Breast epithelium (tissue), 4 donors: ENCODE measurements at places on chromosomes 5 and 9.

GRCh38 chr5:11300736-11301135 is 539.7 kb upstream of the DAP start:
- DNase-seq: no peak

GRCh38 chr9:18404434-18405029 is 69.4 kb upstream of the ADAMTSL1 start:
- no peak for DNase-seq

- no peak for DNase-seq
Measured at GRCh38 chr5:92890841-92891244, 690.2 kb downstream of the NR2F1-AS1 start.

- DNase-seq: no peak
Measured at GRCh38 chr9:120891245-120891883, 14.4 kb upstream of the PHF19 start.

DNA sequence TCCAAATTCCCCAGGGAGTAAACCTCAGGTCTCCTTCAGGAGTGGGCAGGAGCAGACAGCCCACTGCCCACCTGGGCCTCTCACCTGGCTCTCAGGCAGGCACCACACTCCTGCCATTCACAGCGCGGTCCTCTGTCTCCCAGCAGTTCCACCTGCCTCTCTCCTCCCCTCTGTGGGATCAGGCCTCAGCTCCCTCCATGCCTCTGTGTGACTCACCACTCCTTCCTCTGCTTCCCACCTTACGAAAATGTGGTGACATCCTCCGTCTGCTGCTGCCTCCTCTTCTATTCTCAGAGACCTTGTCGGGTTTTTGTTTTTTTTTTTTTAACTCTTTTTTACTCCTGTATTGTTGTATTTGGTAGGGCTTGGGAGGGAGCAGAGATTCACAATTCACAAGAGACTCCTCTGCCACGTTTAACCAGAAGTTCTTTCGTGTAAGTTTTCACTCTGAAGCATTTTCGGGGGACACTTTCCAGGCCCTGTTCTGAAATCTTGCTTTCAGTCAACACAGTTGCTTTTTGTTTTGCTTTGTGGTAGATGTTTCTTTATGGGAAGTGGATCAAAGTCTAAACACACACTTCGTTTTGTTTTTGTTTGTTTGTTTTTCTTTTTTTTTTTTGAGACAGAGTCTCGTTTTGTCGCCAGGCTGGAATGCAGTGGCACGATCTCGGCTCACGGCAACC is 21.1 kb upstream of the CDKN2AIPNL start:
- no peak for DNase-seq

- DNase-seq: no peak
Measured at GRCh38 chr9:71620331-71620730, 148.0 kb downstream of the CEMIP2 start.

GRCh38 chr5:11420969-11421368 is 483.3 kb downstream of the CTNND2 start:
- DNase-seq: no peak

DNA sequence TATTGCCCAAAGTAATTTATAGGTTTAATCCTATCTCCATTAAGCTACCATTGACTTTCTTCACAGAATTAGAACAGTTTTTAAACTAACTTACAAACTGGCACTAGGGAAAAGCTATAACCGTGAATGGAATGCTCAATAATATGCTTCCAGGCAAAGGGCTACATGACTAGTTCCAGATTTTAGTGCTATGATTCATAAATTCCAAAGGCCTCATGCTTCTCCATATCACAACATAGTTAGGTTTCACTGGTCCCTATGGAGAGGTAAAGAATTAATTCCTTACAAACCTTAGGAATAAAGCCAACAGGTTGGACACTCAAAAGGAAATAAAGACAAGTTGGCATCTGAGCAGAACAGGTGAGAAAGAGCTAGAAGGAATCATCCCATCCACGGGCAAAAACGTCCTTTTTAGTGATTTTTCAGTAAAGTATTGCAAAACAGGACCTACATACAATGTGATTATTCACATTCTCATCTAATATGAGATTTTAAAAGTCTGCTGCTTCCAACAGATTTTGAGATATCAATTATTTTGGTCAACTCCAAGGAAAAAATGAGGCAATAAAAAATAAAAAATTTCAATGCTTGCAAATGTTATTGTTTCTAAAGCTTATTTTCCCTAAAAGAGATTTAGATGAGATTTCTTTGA is 97.0 kb upstream of the TARS1 start:
- no peak for DNase-seq

- DNase-seq: no peak
Measured at GRCh38 chr5:132262882-132263547, 5.5 kb downstream of the PDLIM4 start.

- no peak for DNase-seq
Measured at GRCh38 chr9:86731511-86732063, 215.7 kb downstream of the GAS1 start.

GRCh38 chr9:114288193-114289091 is 34.5 kb upstream of the ORM1 start:
- no peak for DNase-seq

- no peak for DNase-seq
Measured at GRCh38 chr5:82160948-82161347, 117.2 kb downstream of the RPS23 start.

- no peak for DNase-seq
Measured at GRCh38 chr5:150623152-150623877, 17.1 kb upstream of the SYNPO start.

- DNase-seq: no peak
Measured at GRCh38 chr9:129027224-129027684, 877 bp downstream of the SH3GLB2 start.

GRCh38 chr9:136982232-136983051 is at the start of gene LCNL1:
Gene LCNL1 (plus strand): TSS chr9:136982993. CDS start chr9:136983587, 594 bp downstream.
- no peak for DNase-seq

GRCh38 chr5:160469156-160470144 is 47.8 kb downstream of the PTTG1 start:
- no peak for DNase-seq
